ENCODE measurements at places on chromosomes 1 and 21. TPM values are rescaled to one million over a fixed set of nuclear protein-coding genes. Genes with fewer than 3 reads are reported as not detected.

GRCh38 chr1:149843431-149844041 lies 55.8 kb upstream of the BOLA1 start:
- no peak for DNase-seq

DNA sequence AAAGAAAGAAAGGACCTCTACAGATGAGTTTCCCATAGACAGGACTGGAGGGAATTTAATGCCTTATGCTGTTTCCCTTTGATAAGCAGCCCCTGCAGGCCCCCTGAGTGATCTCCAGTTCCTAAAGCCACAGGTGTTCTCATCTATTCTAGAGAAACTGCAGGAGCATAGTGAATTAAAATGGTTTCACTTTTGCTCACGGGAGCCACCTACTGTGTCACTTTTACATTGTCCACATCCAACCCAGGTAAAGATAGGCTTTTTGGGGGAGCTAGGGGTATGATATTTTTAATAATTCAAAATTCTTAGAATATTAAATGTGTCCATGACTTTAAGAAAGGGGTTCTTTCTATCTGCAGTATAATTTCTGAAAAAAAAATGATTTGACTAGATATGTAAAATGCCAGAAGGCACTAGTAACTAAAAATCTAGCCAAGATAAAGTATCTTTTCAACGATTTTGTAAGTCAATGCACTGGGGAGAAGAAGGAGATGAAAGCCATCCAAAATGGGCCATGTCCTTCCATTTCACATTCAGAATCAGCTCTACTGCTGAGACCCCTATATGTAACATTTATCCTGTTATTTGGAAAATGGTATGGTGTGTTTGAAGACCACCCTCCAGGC lies 267.3 kb upstream of the DUSP10 start:
- DNase-seq = no peak

DNA sequence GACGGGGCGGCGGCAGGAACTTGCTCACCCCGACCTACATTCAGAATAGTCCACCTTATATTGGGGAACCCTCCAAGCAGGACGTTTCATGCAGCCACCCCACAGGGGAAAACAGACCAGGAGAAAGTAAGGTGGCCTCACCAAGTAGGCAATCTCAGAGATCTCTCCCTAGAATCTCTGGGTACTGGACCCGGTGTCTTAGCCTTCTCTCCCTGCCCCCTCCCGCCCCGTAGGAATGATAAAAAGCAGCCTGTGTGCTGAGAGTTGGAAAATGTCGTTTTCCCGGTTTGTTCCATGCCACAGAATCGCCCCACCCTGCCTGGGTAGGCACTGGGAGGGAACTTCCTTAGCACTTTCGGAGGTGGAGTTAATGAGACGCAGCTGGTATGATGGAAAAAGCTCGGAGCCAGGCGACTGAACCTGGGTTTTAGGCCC lies 789 bp upstream of the PTPN14 start:
- peak; percentile 5 for DNase-seq

- DNase-seq = no peak
Observed at GRCh38 chr21:45976701-45977311, 4.8 kb upstream of the COL6A1 start.

- peak; percentile 48 for DNase-seq
Observed at GRCh38 chr1:198903203-198903602, 264.4 kb downstream of the PTPRC start.

Gene SPRR2A
- total RNA-seq = not detected

DNA sequence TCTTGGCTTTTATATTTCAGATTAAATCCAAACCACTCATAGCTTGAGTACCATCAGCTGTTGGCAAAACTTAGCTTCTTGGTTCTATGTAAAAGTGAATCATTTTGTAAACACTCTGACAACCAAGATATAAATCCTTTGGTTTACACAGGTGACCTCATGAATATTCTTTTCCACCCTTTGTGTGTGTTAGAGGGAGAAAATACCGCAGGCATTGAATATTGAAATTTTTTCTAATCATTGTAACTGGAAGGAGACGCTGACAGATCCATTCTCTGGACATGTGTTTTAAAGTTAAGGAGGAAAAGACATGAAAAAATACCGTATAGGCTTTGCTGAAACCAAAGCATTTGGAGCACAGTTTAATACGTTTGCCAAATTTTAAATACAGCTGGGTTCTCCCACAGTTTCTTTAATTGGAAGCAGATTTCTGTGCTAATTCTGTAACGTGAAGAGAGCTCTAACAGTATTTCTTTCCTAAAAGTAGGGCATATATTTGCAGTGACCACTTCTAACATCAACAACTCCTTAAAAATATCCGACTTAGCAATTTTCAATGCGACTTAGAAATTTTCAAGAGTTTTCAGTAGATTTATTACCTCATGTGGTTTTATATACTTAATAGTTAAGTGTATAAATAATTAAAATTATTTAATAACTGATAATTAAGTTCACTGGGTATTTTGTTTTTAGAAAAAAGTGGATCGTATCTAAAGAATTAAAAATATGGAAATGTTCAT lies 388.2 kb downstream of the USP25 start:
- no peak for DNase-seq

Gene C1orf141
- not detected for total RNA-seq

Gene NBPF26
- 21.9 TPM for total RNA-seq

Gene LRRC39
- total RNA-seq = 1.3 TPM

Measured in neural crest cell (in vitro differentiated cells).